ENCODE measurements at places on chromosomes 4 and X.

- DNase-seq = no peak
These were observed 89.7 kb upstream of the NPNT start for GRCh38 chr4:105805501-105806120.

DNA sequence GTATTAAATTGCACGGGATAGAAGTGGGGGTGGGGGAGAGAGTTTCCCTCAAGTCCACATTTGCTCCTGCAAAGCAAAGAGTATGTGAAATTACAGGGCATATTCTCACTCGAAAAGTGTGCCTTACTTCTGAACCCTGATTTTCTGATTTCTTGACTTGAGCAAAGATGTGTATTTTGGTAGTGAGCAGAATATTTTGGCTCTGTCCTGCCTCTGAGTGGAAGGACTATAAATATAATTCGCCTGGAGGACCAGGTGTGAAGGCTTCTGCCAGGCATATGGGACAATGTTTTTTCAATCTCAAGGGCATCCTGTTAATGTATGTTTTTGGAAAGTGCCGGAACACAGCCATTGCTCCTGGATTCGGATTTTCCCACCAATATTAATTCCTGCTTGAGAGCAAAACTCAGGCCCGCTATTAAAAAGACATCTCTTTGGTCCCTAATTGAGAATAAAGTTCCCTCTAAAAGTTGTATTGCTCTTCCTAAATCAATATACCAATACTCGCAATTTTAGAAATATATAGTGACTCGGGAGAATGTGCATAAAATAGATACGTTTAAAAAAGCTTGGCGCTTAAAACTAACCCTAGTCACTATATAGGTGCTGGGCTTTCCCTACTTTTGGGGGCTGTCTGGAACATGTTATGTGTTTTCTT, 15.3 kb upstream of the PITX2 start:
- no peak for DNase-seq

GRCh38 chrX:2848871-2849301, 20.2 kb downstream of the GYG2 start:
- no peak for DNase-seq

- no peak for DNase-seq
These were observed 214.5 kb downstream of the KCNIP4 start for GRCh38 chr4:21733894-21734630.

- no peak for DNase-seq
These were observed 114.7 kb downstream of the MXRA5 start for GRCh38 chrX:3231766-3232165.

GRCh38 chr4:14070289-14070880, 442.9 kb upstream of the BOD1L1 start:
- DNase-seq = no peak

- no peak for DNase-seq
These were observed 139.4 kb upstream of the CPEB2 start for GRCh38 chr4:14862891-14863290.

DNA sequence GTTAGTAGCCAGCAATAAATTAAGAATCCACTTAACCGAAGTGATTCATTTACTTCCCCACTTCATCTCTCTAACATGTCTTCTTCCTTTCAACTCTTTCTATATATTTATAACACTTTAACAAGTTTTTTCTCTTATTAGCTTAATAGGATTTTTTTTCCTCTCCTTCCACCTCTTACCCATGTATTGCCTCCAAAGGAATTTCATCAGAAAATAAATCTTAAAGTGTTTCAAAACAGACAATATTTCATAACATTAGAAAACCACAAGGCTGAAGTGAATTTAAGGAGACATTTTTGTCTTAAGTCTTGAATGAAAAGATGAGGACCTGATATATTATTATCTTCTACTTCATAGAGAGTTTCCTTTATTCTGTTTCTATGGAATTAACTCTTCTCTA, 101.5 kb downstream of the PDGFC start:
- DNase-seq = no peak

- no peak for DNase-seq
These were observed 492 bp upstream of the HDAC8 start for GRCh38 chrX:72573158-72573511.

- DNase-seq = no peak
These were observed 1415.8 kb downstream of the C4orf33 start for GRCh38 chr4:130511776-130512175.

DNA sequence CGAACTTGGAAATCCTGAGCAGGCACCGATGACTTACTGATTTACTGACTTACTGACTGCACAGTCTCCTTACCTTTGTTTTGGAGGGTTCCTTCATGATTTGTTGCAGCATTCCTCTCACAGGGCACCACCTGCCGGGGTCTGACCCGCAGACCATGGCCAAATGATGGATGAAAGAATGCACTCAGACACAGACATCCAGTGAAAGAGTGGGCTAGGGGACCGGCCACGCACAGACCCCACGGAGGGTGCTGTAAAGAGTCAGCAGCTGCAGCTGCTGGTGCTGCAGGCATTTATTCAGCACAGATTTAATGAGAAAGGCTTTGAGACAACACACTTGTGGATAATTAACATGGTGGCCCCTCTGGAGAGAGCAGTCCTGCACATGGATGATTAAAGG, 3.4 kb downstream of the MAGEB5 start:
- no peak for DNase-seq

GRCh38 chr4:66943112-66943511, 602.2 kb downstream of the CENPC start:
- DNase-seq = no peak

GRCh38 chr4:15339737-15340136, 88.1 kb upstream of the C1QTNF7 start:
- DNase-seq = no peak

- no peak for DNase-seq
These were observed 80.7 kb downstream of the STARD8 start for GRCh38 chrX:68728186-68728585.

- peak; percentile 36 for DNase-seq
These were observed 159.6 kb upstream of the CTSO start for GRCh38 chr4:156113138-156113765.

DNA sequence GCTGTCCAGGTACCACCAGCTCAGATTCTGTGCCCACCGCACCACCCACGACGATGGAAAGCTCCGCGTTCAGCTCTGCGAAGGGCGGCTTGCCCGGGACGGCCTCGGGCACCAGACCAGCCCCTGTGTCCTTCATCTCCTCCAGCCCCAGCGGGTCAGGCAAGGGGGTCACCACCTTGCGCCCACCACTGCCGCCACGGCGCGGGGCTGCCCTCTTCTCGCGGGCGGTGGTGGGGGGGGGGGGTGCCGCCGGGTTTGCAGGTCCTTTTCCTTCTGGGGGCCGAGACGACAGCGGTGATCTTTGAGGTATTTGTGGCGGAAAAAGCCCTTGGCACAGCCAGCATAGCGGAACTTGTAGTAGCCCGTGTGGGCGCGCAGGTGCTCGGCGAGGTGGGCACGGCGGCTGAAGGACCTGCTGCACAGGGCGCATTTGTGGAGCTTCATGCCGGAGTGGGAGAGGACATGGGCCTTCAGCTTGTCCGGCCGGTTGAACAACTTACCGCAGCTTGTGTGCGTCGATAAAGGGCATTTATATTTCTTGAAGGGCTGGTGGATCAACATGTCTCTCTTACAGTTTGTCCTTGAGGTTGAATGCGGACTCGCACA, 50.9 kb downstream of the CFAP299 start:
- DNase-seq = no peak

- DNase-seq = no peak
These were observed 30.8 kb downstream of the COMMD8 start for GRCh38 chr4:47432749-47433148.

- DNase-seq = no peak
These were observed 30.2 kb downstream of the NEK1 start for GRCh38 chr4:169582203-169582602.

- DNase-seq = no peak
These were observed 40.7 kb upstream of the CITED1 start for GRCh38 chrX:72346302-72346949.

GRCh38 chr4:159764343-159764952, 661.6 kb downstream of the RAPGEF2 start:
- DNase-seq = peak; percentile 71

GRCh38 chr4:169205075-169205743, 65.5 kb downstream of the SH3RF1 start:
- DNase-seq = no peak

DNA sequence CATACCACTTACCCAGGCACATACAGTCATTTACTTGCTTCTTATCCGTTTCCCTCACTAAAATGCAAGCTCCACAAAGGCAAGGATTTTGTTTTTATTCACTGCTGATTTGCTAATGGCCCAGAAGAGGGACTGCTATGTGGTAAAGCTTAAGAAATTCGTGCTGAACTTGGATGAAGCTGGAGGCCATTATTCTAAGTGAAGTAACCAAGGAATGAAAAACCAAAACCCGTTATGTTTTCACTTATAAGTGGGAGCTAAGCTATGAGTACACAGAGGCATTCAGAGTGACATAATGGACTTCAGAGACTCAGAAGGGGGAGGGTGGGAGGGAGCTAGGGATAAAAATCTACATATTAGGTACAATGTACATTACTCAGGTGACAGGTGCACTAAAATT, 47.2 kb downstream of the RAB33B start:
- no peak for DNase-seq

DNA sequence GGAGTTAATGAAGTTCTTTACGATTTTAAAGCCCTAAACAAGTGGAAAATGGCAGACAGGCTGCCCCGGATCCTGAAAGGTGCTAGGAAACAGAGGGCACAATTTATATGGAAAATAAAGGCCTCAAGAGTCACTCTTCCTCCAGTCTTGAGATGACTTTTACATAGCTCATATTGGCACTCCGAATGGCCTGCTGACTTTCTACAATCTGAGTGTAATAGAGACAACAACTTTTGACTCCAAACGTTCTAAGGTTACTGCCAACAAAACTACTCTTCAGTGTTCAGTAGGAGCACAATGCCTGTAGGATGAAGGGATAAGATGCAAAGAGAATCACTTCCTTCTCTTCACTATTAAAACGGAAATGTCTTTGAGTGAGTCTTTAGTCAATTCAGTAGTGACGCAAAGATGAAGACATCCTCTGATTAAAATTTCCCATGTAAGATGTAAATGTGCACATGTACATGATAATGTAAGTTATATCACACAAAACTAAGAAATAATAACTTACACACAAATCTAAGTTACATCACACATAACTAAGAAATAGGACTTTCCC, 40.5 kb downstream of the VEGFC start:
- DNase-seq = no peak

DNA sequence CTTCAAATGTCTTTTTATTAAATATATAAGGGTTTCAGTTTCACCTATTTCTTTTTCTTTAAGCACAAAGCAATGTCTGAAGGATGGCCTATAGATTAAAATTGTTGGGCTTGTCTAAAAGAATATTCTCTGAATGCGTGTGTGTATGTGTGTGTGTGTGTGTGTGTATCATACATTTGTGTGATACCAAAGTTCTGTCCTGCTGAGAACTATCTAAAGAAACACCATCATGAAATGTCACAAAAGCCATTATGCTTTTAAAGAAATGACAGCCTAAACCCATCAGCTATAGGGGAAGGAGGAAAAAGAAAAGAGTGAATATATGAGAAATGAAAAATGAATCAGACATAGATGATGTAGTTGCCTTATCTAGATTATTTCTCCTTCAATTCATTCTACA, 1501.5 kb upstream of the TENM3 start:
- DNase-seq = no peak

DNA sequence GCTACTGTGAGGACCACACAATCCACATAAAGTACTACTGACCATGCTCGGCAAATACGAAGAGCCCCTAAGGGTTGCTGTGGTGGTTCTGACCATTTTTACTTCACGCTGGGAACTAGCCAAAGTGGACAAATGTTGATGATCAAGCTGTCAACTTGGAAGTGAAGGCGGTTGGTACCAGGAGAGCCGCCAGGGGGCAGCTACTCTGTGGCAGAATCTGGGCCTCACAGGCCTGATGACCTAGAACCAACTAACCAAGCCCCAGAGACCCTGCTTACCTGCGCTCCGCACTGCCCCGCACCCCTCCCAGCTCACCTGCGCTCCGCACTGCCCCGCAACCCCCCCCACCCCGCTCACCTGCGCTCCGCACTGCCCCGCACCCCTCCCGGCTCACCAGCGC, 5.6 kb downstream of the GAK start:
- peak; percentile 53 for DNase-seq

DNA sequence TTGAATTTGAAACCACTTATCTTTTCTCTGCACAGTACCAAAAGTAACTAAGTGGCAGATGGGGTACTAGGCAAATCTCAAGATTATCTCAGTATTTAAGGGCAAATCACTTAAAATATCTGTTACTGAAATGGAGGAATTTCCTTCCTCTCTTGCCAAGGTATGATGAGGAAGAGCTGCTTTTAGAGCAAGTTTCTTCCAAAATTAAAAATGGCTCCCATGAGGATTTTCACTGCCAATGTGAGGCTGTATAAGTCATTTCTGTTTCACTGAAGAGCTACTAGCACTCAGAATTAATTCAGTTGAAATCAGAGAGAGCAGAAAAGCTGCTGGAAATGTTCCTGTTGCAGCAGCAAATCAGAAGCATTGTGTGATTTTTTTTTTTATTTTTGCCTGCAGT, 43.4 kb downstream of the GABRB1 start:
- DNase-seq = no peak

- DNase-seq = no peak
These were observed 558.2 kb upstream of the GNPDA2 start for GRCh38 chr4:45284400-45285085.

GRCh38 chrX:2283111-2283859, 217.5 kb downstream of the DHRSX start:
- no peak for DNase-seq

GRCh38 chr4:64341711-64342110, 67.5 kb downstream of the TECRL start:
- no peak for DNase-seq

DNA sequence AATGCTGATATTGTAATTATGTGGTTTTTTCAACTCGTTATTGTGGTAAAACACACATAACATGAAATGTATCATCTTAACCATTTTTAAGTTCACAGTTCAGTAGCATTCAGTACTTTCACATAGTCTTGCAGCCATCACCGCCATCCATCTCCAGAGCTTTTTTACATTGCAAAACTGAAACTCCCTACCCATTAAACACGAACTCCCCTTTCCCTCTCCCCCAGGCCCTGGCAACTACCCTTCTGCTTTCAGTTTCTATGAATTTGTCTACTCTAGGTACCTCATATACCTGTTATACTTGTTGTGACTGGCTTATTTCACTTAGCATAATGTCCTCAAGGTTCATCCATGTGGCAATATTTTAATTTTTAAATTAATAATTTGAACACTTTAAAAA, 380.6 kb downstream of the MAPK10 start:
- no peak for DNase-seq

DNA sequence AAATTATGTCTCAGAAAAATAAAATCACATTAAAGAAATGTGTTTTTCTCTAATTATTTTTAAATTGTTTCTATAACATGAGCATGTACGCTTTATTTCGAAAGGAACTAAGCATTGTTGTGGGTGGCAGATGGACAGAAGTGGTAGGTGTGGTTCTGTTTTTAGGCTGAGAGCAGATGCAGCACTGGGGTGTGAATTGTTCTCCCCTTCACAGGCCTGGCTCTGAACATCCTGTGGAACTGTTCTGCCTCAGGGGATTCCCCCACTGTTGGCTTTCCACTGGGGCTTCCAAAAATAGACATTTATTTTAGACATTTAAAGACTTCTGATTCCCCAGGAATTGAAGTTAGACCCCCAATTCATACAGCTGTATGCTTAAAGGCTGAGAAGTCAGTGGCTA, 41.9 kb upstream of the PDHA2 start:
- DNase-seq = no peak
